Small intestine (tissue), 16 donors: ENCODE measurements at places on chromosomes 4 and X. TPM values are rescaled to one million over a fixed set of nuclear protein-coding genes. Genes with fewer than 3 reads are reported as not detected.

- no peak for DNase-seq
- H3K4me1 ChIP-seq = no peaks in the 10 kb centered on the region
- no peaks in the 10 kb centered on the region for H3K36me3 ChIP-seq
Measured at GRCh38 chrX:74023203-74023602, 280.8 kb upstream of the ZCCHC13 start.

GRCh38 chr4:105470766-105471165 is 3.1 kb downstream of the PPA2 start:
- no peak for DNase-seq
- H3K36me3 ChIP-seq = peaks cover 3% of the 10 kb centered on the region
- no peak overlapping the region for H3K27ac ChIP-seq
- H3K4me1 ChIP-seq = peaks cover 8% of the 10 kb centered on the region

DNA sequence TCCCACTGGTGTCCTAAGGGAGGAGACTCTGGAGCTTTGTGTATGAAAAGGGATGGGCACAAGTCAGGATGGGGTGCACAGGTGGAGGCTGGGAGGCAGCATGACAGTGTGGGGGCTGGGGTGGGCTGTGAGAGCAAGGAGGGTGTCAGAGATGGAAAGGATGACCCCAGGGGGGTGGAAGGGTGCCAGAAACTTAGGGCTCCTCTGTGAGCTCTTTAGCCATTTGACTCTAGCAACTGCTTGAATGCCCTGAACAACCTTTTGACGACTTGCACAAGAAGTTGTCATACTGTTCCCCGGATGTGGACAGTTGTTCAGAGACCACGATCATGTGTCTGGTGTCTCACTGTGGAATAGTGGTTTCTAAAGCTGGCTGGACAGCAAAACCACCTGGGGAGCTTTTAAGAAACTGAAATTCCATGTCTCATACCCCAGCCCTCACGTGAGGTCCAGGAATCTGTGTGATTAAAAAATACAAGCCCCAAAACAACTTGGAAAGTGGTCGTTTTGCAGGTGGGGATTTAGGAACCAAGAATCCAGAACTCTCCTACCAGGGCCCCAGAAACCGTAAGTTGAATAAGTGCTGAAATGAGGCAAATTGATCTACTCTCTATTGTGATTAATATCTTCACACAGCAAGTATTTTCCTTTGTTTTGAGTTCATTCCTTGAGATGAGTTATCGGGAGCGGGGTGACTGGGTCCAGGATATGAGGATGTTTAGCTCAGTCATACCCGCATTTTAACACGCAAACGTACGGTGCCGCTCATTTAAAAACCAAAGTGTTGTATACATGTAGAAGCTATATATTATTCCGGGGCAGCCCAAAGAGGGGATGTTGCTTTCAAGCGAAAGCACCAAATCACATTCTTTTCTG is 3.4 kb downstream of the RHOH start:
- peak overlapping the region; percentile 88 for H3K27ac ChIP-seq
- DNase-seq = no peak
- no peak overlapping the region for H3K4me3 ChIP-seq
- no peaks in the 10 kb centered on the region for H3K36me3 ChIP-seq

The AFP gene
- polyA plus RNA-seq = 0.16 TPM

The PORCN gene
- polyA plus RNA-seq = 2.0 TPM

The LRRC66 gene
- polyA plus RNA-seq = 10.8 TPM

The MTNR1A gene
- not detected for polyA plus RNA-seq

DNA sequence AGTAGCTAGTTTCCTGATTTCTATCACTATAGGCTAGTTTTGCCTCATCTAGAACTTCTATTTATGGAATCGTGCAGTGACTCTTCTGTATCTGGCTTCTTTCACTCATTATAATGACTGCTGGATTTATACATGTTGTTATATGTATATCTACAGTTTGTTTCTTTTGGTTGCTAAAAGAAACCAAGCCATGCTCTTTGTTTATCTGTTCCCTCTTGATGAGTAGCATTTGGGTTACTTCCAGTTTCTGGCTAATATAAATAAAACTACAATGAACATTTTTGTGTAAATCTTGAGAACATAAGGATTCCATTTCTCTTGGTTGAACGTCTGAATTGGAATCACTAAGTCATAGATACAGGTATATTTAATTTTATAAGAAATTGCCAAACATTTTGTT is 73.9 kb downstream of the ARHGAP24 start:
- H3K4me1 ChIP-seq = no peaks in the 10 kb centered on the region
- H3K4me3 ChIP-seq = no peak overlapping the region
- no peaks in the 10 kb centered on the region for H3K36me3 ChIP-seq
- H3K27ac ChIP-seq = no peak overlapping the region
- DNase-seq = no peak

DNA sequence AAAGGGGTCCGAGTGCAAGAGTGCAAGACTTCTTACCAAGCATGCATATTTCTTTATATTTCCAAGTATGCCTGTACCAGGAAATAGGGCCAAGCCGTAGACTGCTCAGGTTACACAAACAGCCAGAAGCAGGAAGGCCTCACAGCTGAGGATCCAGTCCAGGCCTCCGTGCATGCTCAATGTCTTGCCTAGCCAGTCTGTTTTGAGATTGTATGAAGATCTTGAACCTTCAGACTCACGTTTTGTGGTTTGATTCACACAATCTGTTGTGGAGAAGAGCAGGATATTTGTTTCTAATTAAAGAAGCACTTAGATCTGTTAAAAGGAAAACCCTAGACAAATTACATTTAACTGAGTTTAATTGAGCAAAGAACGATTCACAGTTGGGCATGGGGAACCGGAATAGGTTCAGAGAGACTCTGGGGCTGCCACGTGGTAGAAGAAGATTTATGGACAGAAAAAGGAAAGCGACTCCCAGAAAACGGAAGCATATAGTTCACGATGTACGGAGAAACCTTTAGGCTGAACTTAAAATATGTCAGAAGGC is 1.2 kb downstream of the MGST2 start:
- H3K4me3 ChIP-seq = peak overlapping the region; percentile 56
- H3K36me3 ChIP-seq = peaks cover 11% of the 10 kb centered on the region
- peaks cover 9% of the 10 kb centered on the region for H3K4me1 ChIP-seq
- H3K27ac ChIP-seq = peak overlapping the region; percentile 98
- peak; percentile 75 for DNase-seq

The DUSP21 gene
- 2.2 TPM for polyA plus RNA-seq

The DDX3X gene
- polyA plus RNA-seq = 72.5 TPM

GRCh38 chrX:23811656-23812055 is 28.7 kb downstream of the SAT1 start:
- DNase-seq = no peak
- H3K27ac ChIP-seq = peak overlapping the region; percentile 24
- no peaks in the 10 kb centered on the region for H3K27me3 ChIP-seq
- no peaks in the 10 kb centered on the region for H3K36me3 ChIP-seq
- no peaks in the 10 kb centered on the region for H3K4me1 ChIP-seq

DNA sequence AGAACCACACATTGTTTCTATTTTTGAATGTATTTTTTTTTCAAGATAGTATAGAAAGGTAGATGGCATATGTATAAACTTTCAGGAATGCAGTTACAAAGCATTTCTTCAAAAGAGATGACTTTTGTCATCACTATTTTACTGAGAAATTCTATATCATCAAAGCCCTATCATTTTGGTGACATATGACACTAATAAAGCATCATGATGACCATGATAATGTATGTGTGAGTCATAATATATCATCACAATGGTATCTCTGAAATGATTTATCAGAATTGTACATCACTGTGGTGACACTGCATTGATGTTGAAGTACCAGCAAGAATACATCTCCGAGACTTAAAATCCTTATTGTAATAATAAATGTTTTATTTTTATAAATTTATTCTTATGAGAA is 1740.8 kb downstream of the PCDH7 start:
- DNase-seq = no peak
- H3K4me3 ChIP-seq = no peak overlapping the region
- no peak overlapping the region for H3K27ac ChIP-seq
- H3K27me3 ChIP-seq = no peaks in the 10 kb centered on the region
- no peaks in the 10 kb centered on the region for H3K4me1 ChIP-seq
- H3K36me3 ChIP-seq = no peaks in the 10 kb centered on the region

The CPLX1 gene
- not detected for polyA plus RNA-seq

DNA sequence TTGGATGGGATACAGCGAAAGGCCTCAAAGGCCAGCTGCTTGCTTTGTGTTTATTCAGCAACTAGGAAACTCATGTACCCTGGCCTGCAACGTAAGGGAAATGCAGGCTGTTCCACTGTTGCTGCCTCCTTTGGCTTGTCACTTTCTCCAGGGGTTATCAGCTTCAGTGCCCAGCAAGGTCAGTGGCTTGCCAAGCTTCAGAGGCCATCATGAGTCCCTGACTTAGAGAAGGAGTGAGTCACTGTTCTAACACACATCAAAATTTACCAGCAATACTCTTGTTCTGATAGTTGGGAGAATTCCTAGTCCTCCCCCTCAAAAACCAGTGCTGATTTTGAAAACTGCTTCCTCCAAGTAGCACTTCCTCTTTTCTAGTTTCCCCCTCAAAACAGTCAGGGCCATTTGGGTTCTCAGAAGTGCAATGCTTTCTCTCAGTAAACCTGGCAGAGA is 250.8 kb downstream of the ARHGAP24 start:
- H3K4me1 ChIP-seq = no peaks in the 10 kb centered on the region
- H3K36me3 ChIP-seq = no peaks in the 10 kb centered on the region
- H3K27ac ChIP-seq = no peak overlapping the region
